Stimulated activated CD8-positive, alpha-beta memory T cell treated with anti-CD3 and anti-CD28 coated beads, Interleukin-12 subunit alpha, Interleukin-12 subunit beta, amount 100 ng/mL, for 1 hour (primary cell): ENCODE measurements at places on chromosomes 7 and 10.

GRCh38 chr7:155483868-155484325, 26.0 kb downstream of the EN2 start:
- DNase-seq, result no peak

GRCh38 chr10:113310347-113310746, 242.5 kb upstream of the HABP2 start:
- no peak for DNase-seq

DNA sequence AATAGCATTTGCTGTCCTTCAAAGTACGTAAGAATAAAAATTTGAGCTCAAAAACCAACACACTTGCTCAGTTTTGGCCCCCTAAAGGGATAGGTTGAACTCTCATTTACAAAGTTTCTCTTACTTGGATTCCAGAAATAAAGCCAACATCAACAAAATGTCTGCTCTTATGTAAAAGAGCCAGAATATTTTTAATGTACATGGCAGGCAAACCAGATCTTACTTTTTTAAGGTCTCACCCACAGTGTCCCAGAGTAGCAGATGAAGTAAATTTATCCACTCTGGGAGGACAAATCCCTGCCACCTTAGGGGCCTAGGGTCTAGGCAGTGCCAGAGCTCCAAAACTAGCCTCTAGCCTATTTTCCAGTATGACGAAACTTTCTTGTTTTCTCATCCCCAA, 159.6 kb downstream of the SKAP2 start:
- no peak for DNase-seq

GRCh38 chr7:128672927-128673517, 930 bp downstream of the GARIN1A start:
- no peak for DNase-seq

DNA sequence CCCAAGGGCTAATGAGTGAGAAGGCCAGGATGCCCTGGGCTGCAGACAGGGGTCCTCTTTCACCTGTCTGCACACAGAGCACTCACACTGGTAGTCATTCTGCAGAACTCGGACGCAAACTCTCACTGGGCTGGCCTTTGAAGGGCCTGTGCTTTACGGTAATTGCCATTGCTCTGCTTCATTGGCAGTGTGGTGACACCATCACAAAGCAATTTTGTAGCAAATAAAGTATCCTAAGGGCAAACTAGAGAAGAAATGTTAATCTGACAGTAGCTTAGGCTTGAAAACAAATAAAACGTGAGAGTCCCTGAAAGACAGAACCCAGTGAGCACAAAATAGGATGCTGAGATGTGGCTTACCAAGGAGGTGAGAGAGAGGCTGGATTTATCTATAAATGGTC, 30.6 kb upstream of the FIGNL1 start:
- DNase-seq, result no peak

DNA sequence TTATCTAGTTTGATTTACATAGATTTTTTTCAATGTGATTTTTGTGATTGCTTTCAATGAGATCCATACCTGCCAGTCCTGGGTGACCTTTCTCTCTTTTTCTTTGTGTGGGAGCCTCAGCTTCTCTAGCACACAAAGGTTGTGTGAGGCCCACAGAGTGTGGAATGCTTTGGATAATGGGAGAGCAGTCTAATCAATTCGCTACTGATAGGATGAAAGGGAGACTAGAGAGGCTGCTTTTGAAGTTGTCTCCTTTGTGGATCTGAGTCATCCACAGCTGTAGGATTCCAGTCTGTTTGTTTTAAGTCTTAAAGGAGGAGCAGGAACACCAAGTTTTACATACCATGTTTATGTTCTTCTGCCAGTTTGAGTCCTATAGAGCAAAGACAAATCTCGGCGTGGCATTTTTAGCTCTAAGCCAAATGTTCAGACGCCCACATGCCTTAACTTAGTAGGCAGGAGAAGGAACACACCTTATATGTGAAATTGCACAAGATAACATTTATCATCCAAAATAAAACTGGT, 330.0 kb downstream of the ARL4A start:
- DNase-seq, result no peak

DNA sequence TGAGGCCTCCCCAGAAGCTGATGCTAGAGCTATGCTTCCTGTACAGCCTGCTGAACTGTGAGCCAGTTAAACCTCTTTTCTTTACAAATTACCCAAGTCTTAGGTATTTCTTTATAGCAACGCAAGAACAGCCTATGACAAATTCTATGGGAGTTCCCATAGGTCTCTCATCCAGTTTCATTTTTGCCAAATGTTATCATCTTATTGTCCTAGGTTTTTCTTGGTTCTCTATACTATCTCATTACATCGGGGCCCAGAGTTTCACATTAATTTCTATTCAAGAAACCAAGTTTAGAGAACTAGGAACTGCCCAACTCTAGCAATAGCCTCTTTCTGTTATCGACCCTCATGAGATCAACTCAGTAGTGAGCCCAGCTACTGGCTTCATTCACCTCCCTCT, 15.9 kb downstream of the ACTA2 start:
- no peak for DNase-seq

DNA sequence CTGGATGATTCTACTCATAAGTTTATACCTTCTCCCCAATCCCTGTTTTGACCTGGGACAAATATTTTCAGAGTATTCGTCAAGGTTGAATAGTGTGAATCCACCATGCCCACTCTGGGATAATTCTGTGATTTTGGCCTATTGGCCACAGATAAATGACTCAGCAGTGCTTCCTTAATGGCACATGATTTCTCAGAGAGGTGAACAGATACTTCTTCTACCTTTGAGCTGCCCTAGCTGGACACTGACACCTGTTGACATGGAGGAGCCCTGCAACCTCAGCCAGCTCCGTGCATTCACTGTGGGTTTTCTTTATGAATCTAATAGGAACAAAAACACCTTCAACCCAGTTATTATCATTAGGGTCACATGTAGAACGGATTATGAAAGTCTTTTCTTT, 40.9 kb upstream of the HPS1 start:
- no peak for DNase-seq

DNA sequence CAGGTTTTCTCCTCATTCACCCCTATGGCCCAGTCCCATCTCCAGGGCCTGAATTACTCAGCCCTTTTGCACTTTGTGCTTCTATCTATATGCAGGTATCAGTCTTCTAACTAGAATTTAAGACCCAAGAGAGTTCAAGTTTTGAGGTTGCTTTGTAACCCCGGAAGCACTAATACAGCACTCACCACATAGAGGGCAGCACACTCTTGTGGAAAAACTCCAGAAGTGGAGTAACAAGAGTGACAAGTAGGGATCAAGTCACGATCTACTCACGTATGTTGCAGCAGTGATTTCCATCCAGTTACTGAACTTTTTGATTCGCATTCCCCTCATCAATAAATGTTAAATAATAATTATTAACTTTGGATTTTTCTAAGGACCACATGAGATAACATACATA, 151.0 kb downstream of the CHCHD3 start:
- no peak for DNase-seq

- DNase-seq, result no peak
Measured at GRCh38 chr7:1232623-1233332, at the start of gene UNCX. Gene UNCX, plus strand, starts transcription at chr7:1232872. Its CDS starts 146 bp downstream, at chr7:1233018.

GRCh38 chr10:131249955-131250344, 61.6 kb downstream of the TCERG1L start:
- no peak for DNase-seq

- DNase-seq, result no peak
Measured at GRCh38 chr7:124257638-124258308, 224.9 kb upstream of the TMEM229A start.

DNA sequence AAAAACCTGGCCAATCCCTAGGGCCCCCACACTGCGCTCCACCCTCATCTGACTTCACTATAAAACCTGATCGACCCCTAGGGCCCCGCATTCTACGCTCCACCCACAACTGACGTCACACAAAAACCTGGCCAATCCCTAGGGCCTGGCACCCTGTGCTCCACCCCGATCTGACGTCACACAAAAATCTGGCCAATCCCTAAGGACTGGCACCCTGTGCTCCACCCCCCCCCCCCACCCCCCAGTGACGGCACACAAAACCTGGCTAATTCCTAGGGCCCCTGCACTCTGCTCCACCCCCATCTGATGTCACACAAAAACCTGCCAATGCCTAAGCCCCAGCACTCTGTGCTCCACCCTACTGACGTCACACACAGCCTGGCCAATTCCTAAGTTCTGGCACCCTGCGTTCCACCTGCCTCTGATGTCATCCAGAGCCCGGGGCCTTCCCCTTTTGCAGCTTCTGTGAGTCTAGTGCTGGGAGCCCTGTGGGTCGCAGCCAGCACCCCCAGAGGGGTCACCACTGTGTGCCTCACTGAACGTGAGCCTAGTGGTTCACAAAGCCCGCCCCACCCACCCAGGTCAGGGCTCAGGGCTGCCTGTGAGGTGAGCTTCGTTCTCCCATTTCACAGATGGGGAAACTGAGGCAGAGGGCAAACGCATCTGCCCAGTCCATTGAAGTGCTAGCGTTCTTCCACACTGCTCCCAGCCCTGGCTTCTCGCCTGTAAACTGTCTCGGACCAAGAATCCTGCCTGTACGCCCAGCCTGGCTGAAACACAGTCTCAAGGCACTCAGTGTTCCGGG, 40.6 kb downstream of the MICALL2 start:
- no peak for DNase-seq

- DNase-seq, result no peak
Measured at GRCh38 chr10:90125456-90126255, 424.3 kb downstream of the KIF20B start.

- no peak for DNase-seq
Measured at GRCh38 chr10:76990561-76990960, 647.0 kb downstream of the KCNMA1 start.

DNA sequence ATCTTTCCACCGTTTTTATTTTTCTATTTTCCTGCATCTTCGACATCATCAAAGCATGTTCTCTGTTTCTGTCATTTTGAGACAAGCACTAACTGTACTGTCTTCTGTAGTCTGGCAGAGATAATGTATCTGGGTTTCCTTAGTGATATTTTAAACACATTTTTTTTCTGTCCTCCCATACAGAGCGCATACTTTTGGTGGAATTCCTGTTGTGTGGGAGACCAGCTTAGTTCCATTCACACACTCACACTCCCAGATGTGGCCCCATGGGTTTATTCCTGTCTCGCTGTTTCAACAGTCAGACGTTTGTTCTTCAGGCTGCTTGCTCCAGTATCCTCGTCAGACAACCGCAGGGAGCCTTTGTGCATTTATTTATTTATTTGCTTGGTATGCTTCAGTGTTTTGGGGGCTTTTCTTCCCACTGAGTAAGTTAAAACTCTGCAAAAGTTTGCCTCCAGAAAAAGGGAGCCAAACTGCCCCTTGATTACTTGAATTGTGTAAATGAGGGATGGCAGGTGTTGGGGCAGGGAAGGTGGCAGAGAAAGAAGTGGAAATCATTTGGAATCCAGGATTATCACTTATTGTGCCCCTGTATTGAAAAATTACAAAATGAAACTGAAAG, 456.8 kb upstream of the KLF6 start:
- DNase-seq, result no peak

GRCh38 chr7:200290-200689, 7.9 kb downstream of the FAM20C start:
- no peak for DNase-seq

DNA sequence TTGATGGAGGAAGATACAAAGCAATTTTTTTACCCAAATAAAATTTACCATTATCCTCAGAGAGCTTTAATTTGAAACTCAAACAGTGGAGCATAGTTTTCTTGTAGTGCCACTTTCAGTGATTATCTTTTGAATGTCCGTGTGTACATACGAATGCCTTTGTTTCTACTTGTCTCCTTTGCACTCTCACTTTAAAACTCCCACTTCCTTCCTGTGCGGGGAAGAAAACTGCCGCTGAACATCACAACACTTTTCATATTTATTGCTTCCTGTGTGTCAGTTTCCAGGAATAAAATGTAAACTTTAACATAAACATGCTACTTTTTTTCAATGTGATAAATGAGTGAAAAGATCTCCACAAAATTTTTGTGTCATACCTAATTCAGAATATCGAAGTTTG, 102.4 kb downstream of the SEMA3A start:
- no peak for DNase-seq

- DNase-seq, result no peak
Measured at GRCh38 chr7:122140918-122141317, 3.1 kb downstream of the AASS start.

GRCh38 chr10:123212640-123213039, 58.4 kb downstream of the BUB3 start:
- no peak for DNase-seq
